ENCODE measurements at places on chromosomes 16 and 17. TPM values are rescaled to one million over a fixed set of nuclear protein-coding genes. Genes with fewer than 3 reads are reported as not detected.

GRCh38 chr16:4247460-4247784, 5.5 kb upstream of the SRL start:
- DNase-seq = peak; percentile 79

DNA sequence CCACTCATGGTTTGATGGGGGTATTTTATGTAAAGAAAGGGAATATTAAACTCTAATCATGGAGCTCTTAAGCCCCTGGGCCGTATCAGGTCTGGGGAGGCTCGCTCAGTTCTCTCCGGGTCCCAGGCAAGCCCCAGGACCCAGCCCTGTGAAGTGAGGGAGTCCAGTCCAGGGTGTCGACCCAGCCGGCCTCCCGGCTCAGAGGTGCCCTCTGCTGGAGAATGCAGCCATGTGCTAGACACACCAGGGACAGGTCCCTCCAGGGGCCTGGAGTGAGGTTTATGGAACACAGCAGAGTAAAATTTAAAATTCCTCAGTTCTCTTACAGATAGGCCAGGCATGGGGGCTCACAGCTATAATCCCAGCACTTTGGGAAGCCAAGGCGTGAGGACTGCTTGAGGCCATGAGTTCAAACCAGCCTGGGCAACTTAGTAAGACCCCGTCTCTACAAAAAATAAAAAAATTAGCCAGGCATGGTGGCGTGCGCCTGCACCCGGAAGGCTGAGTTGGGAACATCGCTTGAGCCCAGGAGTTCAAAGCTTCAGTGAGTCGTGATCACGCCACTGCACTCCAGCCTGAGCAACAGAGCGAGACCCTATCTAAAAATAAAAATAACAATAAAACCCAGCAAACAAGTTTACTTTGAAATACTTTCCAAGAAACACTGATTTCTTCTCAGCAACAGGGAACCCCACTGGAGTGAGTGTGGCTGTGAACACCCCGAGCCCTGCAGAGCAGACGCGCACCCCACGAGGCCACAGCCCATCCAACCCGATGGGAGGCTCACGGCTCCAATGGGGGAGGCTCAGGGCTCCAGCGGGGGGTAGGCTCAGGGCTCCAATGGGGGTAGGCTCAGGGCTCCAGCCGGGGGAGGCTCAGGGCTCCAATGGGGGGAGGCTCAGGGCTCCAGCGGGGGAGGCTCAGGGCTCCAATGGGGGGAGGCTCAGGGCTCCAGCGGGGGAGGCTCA, 72.2 kb downstream of the ZNF778 start:
- peak; percentile 61 for DNase-seq

NPIPA5 gene
- total RNA-seq = 21.2 TPM

DNA sequence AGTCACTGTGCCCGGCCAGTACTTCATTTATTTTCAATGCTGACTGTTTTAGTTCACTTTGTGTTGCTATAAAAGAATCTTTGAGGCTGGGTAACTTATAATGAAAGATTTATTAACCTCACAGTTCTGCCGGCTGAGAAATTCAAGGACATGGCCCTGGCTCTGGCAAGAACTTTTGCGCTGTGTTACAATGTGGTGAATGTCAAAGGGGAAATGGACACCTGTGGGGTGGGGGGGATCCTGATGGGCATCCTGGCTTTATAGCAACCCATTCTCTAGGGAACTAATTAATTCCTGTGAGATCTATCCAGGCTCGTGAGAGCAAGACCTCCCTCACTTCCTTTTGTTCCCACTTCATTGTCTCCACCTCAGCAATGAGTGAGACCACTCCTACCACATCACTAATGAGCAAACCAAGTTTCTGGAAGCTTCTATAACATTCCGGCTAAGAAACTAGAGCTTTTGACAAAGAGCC, 17.1 kb upstream of the CDH3 start:
- DNase-seq = no peak

PYDC1 gene
- total RNA-seq = not detected

GNAO1 gene
- total RNA-seq = 1.7 TPM

DNA sequence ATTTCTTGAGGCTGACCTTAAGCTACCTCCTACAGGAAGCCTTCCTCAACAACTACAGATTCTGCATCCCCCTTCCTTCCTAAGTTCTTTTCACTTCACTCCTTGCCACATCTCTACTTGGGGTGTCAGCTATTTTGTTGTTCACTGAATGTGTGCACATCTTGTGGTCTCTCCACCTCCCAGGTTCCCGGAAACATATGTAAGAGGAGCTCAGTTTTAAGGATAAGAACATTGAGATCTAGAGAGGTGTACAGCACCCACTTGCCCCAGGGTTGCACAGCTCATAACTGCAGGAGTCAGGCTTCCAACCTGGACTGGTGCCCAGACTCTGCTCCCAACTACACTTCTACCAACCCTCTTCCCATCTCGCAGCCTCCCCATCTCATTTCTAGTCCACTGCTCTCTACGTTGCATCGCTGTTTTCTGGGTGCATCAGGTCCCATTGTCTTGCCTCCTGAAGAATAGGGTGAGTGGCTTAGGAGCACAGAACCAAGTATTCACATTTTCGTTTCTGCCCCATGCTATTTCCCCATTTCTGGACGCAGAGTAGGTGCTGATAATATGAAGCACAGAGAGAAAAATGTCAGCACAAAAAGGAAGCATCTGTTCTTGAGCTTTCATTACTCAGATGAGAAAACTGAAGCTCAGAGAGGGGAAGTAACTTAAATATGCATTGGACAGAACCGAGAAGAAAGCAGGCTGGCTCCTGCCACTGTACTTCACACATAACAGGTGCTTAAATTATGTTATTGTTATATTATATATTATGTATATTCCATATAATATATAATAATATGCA, 292.0 kb upstream of the CCL2 start:
- no peak for DNase-seq

STX1B gene
- total RNA-seq = 0.40 TPM

- DNase-seq = no peak
These were observed 262.6 kb upstream of the CDH11 start for GRCh38 chr16:65384441-65384840.

HAP1 gene
- 12.7 TPM for total RNA-seq

- no peak for DNase-seq
These were observed 2.7 kb downstream of the COTL1 start for GRCh38 chr16:84614968-84615813.

- no peak for DNase-seq
These were observed 96.9 kb upstream of the ADAMTS18 start for GRCh38 chr16:77531752-77532151.

GRCh38 chr17:2594722-2595599, 1.5 kb downstream of the PAFAH1B1 start:
- no peak for DNase-seq

DNA sequence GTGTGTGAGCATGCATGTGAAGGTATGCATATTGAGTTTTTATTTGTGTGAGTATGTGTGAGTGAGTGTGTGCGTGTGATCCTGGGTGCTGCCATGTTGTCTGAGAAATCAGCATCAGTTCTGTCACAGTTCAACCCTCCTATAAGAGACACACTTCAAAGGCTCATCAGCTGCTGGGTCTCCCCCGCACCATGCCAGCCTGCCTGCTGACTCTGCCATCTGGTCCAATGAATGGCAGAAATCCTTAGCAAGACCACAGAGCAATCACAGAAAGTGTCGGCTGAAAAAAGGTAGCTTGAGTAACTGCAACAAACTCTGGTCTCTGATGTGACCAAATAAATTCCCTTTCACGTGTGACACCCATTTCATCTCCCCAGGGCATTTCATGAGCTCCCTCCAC, 381.8 kb upstream of the MAF start:
- DNase-seq = no peak

FSCN2 gene
- total RNA-seq = 14.4 TPM

DNA sequence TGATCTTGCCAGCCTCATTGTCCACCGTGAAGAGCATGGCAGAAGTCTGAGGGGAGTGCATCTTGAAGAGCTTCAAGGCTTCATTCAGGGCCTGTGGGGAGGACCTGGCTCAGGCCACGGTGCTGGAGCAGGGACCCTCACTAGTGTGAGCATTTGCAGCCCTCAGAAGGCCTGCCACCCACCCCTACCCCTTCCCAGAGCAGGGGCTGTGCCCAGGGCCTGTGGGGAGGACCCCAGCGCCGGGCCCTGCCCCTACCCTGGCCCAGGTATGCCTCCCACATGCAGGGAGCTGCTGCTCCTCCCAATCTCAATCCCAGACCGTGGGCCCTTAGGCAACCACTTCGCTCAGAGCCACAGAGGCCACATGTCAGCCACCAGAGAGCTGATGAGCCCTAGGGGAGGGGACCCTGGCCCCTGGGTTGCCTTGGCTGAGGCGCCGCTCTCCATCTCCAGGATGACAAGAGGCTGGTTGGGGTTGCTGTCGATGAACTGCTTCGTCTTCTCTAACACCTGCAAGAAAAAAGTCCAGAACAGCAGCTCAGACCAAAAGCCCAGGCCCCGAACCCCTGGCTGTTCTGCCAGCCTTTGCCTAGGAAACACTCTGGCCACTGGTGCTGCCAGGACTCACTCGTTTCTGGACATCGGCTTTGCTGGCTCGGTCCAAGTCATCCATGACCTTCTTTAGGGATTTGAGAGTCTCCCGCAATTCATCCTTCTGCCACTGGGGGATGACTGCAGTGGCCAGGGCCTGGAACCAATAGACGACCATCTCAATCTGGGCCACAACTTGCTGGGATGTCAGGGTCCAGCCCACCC, 1.8 kb upstream of the EXOSC6 start:
- peak; percentile 21 for DNase-seq

ATP1B2 gene
- total RNA-seq = 1.7 TPM

Measured in thyroid gland (tissue), 4 donors.